ENCODE measurements at places on chromosomes 16 and 17.

GRCh38 chr17:28370035-28370743 lies at the start of gene VTN:
TSS of gene VTN (minus strand) at chr17:28370307. CDS start at chr17:28370203, 104 bp downstream.
- no peak for DNase-seq

GRCh38 chr16:66486199-66486772 lies 59.2 kb downstream of the BEAN1 start:
- DNase-seq = no peak

GRCh38 chr16:29790949-29791844 lies 646 bp downstream of the KIF22 start:
- no peak for DNase-seq

DNA sequence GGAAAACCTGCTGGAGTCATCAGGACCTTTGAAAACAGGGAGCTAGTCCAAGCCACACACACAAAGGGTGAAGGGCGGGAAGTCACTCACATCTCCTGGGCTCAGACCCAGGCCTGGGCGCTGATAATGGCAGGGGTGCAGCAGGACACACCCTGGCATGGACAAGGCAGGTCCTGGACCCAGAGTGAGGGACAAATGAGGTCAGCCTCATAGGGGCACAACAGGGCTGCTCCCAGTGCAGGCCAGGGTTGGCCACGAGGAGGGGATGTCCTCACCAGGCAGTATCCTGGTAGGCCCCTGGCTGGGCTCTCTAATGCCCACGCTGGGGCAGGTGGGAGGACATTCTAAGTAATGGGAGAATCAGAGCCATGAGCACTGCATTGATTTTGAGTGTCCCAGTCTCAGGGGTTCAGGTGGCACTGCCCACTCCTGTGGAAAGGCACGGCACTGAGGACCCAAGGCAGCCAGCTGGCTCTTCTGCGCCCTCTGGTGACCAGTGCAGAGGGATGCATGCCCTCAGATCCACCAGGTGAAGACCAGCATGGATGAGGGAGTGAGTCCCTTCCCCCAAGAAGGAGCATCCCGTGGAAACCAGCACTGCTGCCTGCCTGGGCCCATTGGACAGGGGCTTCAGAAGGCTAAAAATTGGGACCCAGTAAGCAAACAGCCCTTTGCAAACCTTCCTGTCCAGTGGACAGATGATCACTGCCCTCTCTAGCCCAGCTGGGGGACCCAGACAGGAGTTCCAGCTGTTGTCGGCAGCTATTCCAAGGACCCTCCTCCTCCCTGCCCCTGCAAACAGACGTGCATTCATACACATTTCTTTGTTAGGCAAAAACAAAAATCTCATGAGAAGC lies 23.4 kb upstream of the SREBF1 start:
- DNase-seq = no peak

- no peak for DNase-seq
Observed at GRCh38 chr17:56913353-56913866, 439 bp downstream of the TRIM25 start.

DNA sequence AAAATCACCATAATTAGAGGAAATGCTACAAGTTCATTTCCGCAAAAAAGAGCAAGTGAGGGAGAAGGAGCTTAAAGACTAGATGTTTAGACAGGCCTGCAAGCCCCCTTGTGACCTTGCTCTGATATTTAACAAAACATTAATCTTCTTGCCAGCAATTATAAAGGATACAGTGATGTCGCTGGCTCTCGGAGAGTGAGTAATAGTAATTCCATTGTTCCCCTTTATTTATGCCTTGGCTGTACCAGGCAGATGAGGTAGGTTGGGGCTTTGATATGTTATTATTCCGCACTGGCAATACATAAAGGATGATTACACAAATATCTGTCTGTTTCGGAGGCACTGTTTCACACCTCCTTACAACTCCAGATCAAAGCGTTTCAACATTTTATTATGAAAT lies 204.8 kb upstream of the SALL1 start:
- no peak for DNase-seq

DNA sequence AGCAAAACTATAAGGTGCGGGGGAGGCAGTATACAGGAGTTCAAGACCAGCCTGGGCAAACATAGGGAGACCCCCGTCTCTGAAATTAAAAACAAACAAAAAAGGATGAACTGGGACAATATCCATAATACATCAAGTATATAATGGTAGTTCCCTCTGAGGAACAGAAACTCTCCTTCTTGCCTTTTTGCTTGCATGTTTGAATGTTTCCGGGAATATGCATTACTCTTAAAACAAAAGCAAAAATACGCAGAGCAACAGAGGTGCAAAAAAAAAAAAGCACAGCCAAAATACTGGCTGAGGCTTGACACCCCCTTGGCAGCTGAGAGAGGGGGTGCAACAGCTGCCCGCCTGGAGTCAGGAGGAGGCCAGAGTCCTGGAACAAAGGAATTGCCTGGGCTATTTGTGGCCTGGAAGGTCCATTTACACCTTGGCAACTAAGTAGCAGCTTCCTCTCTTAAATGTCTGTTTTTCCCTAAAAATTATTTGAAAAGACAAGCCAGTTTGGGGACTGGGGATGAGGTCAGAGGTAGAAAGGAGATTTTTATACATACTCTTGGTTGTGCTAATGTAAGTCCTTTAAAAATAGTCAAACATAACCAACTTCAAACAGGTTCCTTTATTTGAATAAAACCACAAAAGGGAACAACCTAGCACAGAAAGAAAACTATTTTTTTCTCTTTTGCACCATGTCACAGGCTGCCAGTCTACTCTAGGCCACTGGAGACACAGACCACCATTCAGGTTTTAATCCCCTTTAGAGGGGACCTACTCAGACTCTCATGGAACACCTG lies 19.5 kb downstream of the USP7 start:
- no peak for DNase-seq

DNA sequence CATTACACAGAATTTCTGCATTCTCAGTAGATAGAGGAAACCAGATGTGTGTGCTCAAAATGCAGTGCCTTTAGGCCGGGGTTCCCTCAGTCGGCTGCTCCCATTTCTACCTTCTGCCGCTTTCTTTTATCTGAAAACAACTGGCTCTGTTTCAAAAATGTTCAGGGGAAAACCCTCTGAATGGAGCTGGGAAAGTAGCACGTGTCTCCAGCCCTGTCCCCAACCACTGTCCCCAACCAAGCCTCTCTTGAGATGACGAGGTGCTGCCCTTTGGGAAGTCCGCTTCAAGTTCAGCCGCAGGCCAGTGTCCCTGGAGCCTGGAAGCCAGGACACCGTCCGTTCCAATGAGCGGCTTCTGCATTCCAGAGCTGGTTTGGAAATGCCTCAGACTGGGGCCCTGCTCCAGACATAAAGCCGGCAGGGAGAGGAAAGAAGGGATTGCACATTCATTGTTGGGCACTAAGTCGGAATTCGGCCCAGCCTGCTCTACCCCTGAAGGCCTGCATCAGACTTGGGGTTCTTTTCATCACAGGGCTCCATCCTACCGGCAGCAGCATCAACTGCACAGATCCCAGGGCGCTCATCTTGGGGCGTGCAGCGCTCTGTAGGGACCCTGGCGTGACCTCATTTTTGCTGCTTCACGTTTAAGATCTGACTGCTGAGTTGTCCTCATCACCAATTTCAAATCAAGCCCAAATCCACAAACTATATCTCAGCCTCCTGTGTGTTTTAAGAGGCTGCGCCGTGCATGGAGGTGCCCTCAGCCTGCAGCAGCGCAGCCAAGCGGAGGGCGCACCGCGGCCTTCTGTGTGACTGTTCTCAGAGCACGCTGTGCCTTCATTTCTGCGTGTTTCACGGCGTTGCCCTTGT lies 111.3 kb downstream of the BANP start:
- no peak for DNase-seq

DNA sequence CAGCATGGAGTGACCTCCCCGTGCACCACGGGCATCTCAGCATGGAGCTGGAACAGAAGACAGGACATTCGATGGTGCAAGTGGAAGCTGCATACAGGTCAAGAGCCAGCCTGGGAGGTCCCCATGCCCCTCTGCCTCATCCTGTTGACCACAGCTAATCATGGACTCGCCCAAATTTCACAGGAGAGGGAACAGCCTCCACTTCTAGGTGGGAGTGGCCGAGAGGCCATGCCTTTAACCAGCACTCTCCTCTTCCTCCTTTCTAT lies 3.8 kb upstream of the SLC47A2 start:
- no peak for DNase-seq

GRCh38 chr17:2025220-2025621 lies at the start of gene RTN4RL1:
TSS of gene RTN4RL1 (minus strand) at chr17:2025334. CDS start at chr17:2024865, 469 bp downstream.
- DNase-seq = no peak

GRCh38 chr17:56834380-56835263 lies 671 bp downstream of the DGKE start:
- DNase-seq = no peak

GRCh38 chr17:45368651-45369050 lies 51.8 kb upstream of the MAP3K14 start:
- no peak for DNase-seq

GRCh38 chr17:80243526-80244433 lies 16.9 kb upstream of the RNF213 start:
- no peak for DNase-seq

DNA sequence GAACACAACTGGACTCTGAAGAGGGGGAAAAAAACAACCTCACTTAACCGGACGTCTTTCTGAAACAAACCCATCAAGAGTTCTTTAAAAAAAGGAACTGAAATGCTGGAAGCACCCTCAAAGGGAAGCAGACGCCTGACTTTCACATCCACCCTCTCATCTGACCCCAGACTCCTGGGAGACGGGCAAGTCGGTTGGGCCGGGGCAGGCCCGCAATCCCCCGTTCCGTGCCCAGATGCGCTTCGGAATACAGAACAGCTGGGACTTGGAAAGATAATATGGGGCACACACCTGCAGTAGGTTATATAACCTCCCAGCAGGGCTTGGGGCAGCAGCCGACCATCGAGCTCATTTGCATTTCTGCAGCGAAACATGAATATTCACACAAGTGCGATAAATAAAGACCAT lies 3.7 kb downstream of the ARHGAP27 start:
- no peak for DNase-seq

DNA sequence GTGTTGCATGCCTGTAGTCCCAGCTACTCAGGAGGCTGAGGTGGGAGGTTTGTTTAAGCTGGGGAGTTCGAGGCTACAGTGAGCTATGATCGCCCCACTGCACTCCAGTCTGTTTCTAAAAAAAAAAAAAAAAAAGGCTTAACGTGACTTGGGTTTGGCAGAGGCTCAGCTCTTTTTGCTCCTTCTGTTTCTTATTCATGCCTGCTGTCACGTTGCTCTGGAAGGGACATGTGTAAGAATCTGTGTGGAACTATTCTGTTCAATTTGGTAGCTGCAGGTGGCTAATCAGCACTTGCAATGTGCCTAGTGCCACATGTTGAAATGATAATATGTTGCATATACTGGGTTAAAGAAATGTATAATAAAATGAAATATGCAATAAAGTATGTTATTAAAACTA lies 20.9 kb upstream of the SYT17 start:
- DNase-seq = no peak

DNA sequence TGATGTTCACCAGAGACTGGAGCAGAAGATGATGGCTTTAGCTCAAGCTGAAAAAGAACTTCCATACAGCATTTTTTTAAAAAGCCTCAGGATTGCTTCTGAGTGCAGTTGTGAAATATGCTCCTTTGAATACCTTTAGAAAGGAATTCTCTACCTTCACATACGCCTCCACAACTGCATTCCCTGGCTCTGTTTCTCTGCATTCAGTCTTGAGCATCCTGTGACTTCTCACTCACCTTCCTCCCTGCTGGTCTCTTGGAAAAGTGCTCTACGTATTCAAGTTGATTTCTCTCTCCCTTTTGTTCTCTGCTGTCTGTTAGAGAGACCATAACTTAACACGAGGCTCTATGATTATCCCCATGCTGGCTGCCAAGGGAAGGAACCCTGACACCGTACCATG lies 34.5 kb downstream of the HS3ST2 start:
- no peak for DNase-seq

DNA sequence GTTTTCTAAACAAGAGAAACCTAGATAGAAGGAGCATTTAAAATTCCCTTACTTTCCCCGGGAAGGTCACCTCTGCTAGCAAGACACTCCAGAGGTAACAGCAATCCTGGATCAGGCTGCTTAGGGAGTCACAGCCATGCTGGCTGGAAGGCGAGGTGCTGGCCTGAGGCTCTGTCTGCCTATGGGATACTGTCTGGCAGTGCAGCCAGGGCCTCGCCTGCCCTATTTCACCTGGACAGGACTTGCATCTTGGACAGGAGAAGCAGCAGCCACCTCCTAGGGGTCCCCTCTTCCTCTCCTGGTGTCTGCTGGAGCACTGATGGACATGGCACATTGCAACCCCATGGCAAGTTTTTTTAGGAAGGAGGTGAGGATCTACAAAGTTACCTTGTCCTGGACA lies 15.1 kb downstream of the FA2H start:
- DNase-seq = no peak

GRCh38 chr17:77366558-77367245 lies 225.9 kb downstream of the SEC14L1 start:
- no peak for DNase-seq

DNA sequence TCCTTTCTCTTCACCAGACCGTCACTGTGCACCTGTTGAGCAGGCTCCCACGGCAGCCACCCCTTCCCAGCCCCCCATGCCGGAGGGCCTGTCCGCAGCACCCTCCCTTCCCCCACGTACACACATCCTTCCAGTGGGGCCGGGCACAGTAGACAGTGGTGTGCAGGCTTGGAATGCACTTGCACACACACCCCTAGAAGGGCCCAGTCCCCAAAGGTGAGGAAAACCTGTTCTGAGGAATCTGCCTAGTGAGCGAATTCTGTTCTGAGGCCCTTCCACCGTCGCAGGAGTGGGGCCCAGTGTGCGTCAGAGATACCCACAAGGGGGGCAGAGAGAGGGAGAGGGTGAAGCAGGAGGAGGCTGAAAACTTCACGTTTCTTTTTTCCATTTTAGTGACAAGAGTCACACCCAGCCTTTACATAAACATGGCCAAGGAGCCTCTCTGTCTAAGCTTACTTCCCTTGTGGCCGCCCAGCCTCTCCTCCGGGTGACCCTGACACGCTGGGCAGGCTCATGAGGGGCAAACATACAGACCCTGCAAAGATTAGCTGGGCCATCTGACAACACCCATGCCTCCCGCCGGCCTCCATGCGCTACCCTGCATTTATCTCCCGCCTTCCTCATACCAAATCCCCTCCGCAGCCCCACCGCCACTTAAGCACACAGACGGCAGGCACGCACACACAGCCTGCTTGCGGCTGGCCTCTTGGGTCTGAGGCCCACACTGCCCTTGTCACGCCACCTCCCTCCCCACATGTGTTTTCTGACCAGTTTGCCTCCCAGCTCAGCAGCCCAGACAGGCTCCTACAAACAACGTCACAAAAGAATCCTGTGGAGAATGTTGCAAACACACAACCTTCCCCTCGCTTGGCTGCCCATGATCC lies 1.8 kb downstream of the ZBTB4 start:
- peak; percentile 65 for DNase-seq

GRCh38 chr17:66420961-66421371 lies 118.6 kb downstream of the PRKCA start:
- no peak for DNase-seq

GRCh38 chr16:67000384-67001351 lies 12.3 kb downstream of the CES4A start:
- no peak for DNase-seq

DNA sequence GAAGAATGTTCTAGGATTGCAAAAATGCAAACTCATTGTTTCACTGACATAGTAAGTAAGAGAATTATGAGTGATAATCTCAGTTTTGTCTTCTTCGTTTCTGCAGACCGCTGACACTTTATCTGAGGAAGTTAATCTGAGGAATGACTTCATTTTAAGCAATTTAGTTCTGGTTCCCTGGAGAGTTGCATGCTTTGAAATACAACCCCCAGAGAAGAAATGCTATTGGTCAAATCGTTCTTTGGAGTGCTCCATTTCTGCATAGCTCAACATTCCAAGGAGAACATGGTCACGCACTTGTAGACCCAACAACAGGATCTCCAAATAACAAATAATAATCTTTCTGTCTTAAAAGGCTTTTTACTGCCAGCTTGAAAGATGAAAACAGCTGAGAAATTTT lies 427.1 kb downstream of the GRIN2A start:
- no peak for DNase-seq

- DNase-seq = no peak
Observed at GRCh38 chr17:27218719-27219488, 75.0 kb upstream of the WSB1 start.

Measured in brain pericyte (primary cell).